GM12878 (cell line): ENCODE measurements at places on chromosomes 6 and 20. TPM values are rescaled to one million over a fixed set of nuclear protein-coding genes. Genes with fewer than 3 reads are reported as not detected.
A peak's percentile ranks its signal among the peaks of the same experiment; 100 is the strongest.

CRISP2 gene
- not detected in 2 replicates for total RNA-seq

POPDC3 gene
- total RNA-seq, result not detected in 2 replicates

CST5 gene
- total RNA-seq, result not detected in 2 replicates

LY6G6C gene
- not detected in 2 replicates for total RNA-seq

TOMM6 gene
- total RNA-seq, result 262 and 265 TPM in 2 replicates

GRCh38 chr6:157368359-157369049, 12.5 kb upstream of the ZDHHC14 start:
- DNase-seq, result no peak
- no peaks in the 10 kb centered on the region for H3K36me3 ChIP-seq
- peaks cover 15% of the 10 kb centered on the region for H3K4me1 ChIP-seq
- no peak overlapping the region for H3K4me3 ChIP-seq
- peaks cover 12% of the 10 kb centered on the region for H3K27me3 ChIP-seq

DNA sequence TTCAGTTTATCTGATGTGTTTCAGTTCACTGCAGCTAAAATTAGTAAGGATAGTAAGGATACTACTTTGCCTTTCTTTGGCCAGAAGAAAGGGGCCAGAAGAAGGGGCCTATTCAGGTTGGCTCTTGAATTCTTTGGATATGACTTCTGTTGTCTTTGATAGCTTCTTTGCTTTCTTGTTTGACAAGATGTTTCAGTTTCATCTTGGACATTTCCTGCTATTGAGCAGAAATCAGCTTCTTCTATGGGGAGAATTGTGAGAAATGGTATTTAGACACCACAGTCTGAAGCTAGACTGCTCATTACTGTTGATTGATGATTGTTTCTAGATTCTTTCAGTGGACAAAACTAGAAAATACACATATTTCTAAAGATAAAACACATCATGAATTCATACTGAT, 23.2 kb downstream of the L3MBTL3 start:
- H3K27me3 ChIP-seq, result no peaks in the 10 kb centered on the region
- H3K27ac ChIP-seq, result peak overlapping the region; percentile 31; the same call in 1 of the 2 replicates
- H3K4me3 ChIP-seq, result no peak overlapping the region

GRCh38 chr6:36235862-36236261, 34.0 kb upstream of the PNPLA1 start:
- H3K27me3 ChIP-seq, result no peaks in the 10 kb centered on the region
- DNase-seq, result no peak
- H3K4me1 ChIP-seq, result no peaks in the 10 kb centered on the region

GRCh38 chr20:21821358-21821757, 115.9 kb downstream of the PAX1 start:
- H3K27ac ChIP-seq, result no peak overlapping the region
- H3K27me3 ChIP-seq, result no peaks in the 10 kb centered on the region
- no peak for DNase-seq
- H3K4me3 ChIP-seq, result no peak overlapping the region
- no peaks in the 10 kb centered on the region for H3K4me1 ChIP-seq

GRCh38 chr20:20702330-20703245, 9.9 kb downstream of the RALGAPA2 start:
- DNase-seq, result no peak
- H3K4me1 ChIP-seq, result peaks cover 10% of the 10 kb centered on the region; the same call in 1 of the 2 replicates
- H3K27me3 ChIP-seq, result no peaks in the 10 kb centered on the region
- H3K36me3 ChIP-seq, result no peaks in the 10 kb centered on the region

GRCh38 chr6:158011478-158011920, 29.8 kb downstream of the SYNJ2 start:
- DNase-seq, result no peak
- H3K27ac ChIP-seq, result peak overlapping the region; percentile 56
- H3K4me3 ChIP-seq, result no peak overlapping the region
- H3K27me3 ChIP-seq, result no peaks in the 10 kb centered on the region
- H3K36me3 ChIP-seq, result no peaks in the 10 kb centered on the region

- no peak overlapping the region for H3K27ac ChIP-seq
- H3K36me3 ChIP-seq, result no peaks in the 10 kb centered on the region
- no peak for DNase-seq
- peaks cover 4% of the 10 kb centered on the region; the same call in 1 of the 2 replicates for H3K27me3 ChIP-seq
- no peak overlapping the region for H3K4me3 ChIP-seq
Observed at GRCh38 chr20:1186367-1186991, 1.7 kb upstream of the TMEM74B start.

- H3K36me3 ChIP-seq, result no peaks in the 10 kb centered on the region
- H3K27ac ChIP-seq, result no peak overlapping the region
- no peaks in the 10 kb centered on the region for H3K4me1 ChIP-seq
- no peak overlapping the region for H3K4me3 ChIP-seq
- no peaks in the 10 kb centered on the region for H3K27me3 ChIP-seq
Observed at GRCh38 chr6:40982917-40983316, 56.1 kb downstream of the UNC5CL start.

DNA sequence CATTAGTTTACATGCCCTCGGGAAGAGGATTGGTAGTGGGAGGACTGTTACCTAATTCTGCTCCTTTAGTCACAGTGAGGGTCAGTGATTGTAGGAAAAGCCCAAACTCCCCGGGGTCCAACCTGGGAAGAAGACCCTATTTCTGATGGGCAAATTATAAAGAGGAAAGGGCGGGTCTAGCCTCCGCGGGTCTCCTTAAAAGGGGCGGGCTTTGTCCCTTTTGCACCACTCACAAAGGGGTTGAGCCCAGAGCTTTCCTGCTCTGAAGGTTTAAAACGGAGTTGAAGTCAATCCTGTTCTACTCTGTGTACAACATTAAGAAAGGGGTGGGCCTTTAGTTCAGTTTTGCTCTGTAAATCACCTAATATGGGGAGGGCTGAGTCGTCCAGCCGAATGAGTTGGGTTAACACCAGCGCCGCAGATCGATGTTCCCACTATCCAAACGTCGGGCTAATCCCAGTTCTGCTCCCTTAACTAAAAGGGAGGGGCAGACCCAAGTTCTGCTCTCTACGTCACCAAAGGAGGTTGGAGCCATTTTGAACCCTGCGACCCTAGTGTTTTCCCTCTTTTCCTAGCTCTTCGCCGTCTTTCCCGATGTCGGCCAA, 920 bp upstream of the RNF5 start:
- peak overlapping the region; percentile 79 for H3K27ac ChIP-seq
- no peak for DNase-seq
- no peaks in the 10 kb centered on the region for H3K27me3 ChIP-seq
- no peaks in the 10 kb centered on the region; the same call in 1 of the 2 replicates for H3K36me3 ChIP-seq
- peaks cover 10% of the 10 kb centered on the region for H3K4me1 ChIP-seq

DNA sequence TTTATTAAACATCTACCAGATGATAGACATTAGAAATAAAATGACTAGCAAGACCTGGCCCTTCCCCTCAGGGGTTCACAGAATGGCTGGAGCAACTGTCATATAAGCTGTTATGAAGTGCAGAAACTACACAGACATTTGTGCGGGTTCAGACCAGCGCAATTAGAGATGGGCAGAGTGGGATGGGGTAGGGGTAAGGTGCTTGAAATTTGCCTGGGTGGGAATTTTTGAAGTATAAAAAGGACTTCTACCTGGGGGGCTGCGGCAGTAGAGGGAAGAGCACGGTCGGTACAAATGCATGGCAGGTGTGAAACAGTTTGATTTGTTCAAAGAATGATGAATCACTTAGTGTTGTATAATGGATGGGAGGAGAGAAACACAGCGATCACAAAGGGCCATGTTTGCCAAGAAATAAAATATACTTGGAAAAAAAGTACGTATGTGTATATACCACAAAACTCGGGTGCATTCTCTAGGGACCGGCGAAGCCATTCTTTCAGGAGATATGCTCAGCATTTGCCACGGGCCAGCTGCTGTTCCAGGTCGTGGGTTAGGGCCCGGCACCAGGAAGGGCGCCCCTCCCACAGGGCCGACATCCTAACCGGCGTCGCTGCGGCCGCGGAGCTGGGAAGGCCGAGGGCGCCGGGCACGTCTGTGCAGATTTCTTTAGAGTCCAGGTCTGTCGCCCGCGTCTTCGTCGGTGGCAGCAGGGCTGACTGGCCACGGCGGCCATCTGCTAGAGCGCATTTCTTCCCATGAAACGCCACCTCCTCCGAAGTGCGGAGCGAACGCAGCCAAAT, 809 bp upstream of the NOL7 start:
- DNase-seq, result no peak
- H3K36me3 ChIP-seq, result peaks cover 4% of the 10 kb centered on the region; the same call in 1 of the 2 replicates
- H3K4me1 ChIP-seq, result peaks cover 17% of the 10 kb centered on the region
- peak overlapping the region; percentile 94 for H3K4me3 ChIP-seq

DNA sequence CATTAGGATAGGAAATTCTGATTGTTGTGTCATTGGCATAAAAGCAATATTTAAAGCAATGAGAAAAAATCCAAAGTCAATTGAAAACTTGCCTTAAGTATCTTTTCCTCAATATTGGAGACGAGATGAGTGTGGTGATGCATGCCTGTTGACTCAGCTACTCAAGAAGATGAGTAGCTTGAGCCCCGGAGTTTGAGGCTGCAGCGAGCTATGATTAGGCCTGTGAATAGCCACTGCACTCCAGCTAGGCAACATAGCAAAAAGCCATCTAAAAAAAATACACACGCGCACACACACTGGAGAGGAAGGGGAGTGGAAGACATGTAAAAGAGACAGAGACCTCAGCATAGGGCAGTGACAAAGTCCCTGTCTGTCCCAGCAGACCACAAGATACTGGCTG, 9.7 kb upstream of the MARCKS start:
- no peak overlapping the region for H3K27ac ChIP-seq
- H3K36me3 ChIP-seq, result no peaks in the 10 kb centered on the region
- H3K4me3 ChIP-seq, result no peak overlapping the region

DNA sequence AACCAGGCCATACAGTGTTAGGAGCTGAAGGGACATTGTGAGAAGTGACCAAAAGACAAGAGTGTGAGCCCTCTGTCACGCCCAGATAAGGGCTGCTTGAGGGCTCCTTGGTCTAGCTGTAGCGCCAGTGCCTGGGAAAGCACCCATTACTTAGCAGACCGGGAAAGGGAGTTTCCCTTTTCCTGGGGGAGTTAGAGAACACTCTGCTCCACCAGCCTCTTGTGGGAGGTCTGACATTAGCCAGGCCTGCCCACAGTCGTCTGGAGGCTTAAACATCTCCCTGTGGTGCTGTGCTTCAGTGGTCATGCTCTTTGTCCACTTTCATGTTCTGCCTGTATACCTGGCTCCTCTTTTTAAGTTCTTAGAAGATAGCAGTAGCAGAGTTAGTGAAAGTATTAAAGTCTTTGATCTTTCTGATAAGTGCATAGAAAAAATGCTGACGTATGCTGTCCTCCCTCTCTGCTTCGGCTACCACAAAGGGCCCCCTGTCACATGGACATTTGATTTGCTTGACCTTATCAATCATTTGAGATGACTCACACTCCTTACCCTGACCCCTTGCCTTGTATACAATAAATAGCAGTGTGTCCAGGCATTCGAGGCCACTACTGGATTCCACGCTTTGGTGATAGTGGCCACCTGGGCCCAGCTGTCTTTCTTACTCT, 201.5 kb upstream of the ECI2 start:
- no peaks in the 10 kb centered on the region for H3K27me3 ChIP-seq
- no peak overlapping the region for H3K4me3 ChIP-seq
- H3K36me3 ChIP-seq, result no peaks in the 10 kb centered on the region
- no peak for DNase-seq

- H3K27ac ChIP-seq, result no peak overlapping the region
- no peak for DNase-seq
- no peaks in the 10 kb centered on the region for H3K27me3 ChIP-seq
- no peaks in the 10 kb centered on the region for H3K4me1 ChIP-seq
- H3K36me3 ChIP-seq, result no peaks in the 10 kb centered on the region
Observed at GRCh38 chr6:94269256-94269655, 849.9 kb upstream of the EPHA7 start.

DNA sequence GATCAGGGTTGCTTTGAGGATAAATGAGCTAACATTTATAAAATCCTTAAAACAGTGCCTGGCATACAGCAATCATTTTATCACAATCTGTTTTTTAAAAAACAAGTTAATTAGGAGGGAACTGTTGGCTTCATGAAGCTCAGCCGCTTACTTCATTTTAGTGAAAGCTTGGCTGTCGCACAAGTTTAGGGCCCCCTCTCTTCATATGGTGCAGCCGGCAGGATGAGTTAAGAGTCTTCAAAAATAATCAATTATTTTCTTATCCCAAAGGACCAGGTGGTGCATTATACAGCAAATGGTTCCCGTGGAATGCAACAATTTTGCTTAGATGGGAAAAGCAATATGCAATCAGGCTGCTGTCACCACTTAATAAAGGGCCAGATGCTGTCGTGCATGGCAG, 57.4 kb upstream of the PROKR2 start:
- H3K27ac ChIP-seq, result no peak overlapping the region
- no peaks in the 10 kb centered on the region for H3K4me1 ChIP-seq
- peaks cover 1% of the 10 kb centered on the region; the same call in 1 of the 2 replicates for H3K27me3 ChIP-seq
- H3K4me3 ChIP-seq, result no peak overlapping the region

DNA sequence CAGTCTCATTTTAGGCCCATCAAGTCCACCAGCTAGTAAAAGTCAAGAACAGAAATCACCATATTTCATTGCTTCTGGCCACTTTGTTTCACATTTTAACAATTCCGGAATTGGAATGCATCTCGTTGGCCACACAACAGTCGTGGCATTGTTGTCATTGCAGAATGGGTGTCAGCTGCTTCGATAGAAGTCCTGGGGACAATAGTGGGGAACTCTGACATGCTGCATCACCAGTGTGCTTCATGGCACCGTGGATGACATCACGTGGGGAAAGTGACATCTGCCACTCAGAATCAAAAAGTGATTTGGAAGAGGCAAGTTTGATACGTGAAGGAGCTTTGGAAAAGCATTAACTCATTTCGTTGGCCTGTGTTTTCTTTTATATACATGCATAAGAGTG, 43.8 kb upstream of the XRN2 start:
- H3K4me1 ChIP-seq, result no peaks in the 10 kb centered on the region
- no peak overlapping the region for H3K4me3 ChIP-seq
- H3K27me3 ChIP-seq, result no peaks in the 10 kb centered on the region
- no peak overlapping the region for H3K27ac ChIP-seq

DNA sequence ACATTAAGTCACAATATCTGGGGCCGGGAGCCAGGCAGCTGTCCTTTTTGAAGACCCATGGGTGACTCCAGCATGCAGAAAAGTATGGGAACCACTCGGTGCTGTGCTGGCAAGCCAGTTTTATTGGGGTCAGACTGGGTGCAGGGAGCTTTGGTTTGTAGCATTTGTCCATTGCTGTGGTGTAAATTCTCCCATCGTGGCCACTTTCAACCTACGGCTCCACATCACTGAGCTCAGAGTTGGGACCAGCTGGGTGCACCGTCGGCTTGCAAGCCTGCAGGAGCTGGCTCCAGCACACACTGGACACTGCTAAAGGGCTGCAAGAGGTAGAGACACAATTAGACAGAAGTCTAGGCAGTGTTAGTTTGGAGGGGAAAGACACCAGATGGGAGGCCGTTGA, 66.9 kb downstream of the SYNJ2 start:
- no peak overlapping the region for H3K4me3 ChIP-seq
- peaks cover 7% of the 10 kb centered on the region for H3K4me1 ChIP-seq
- no peaks in the 10 kb centered on the region for H3K27me3 ChIP-seq
- DNase-seq, result no peak
- H3K36me3 ChIP-seq, result no peaks in the 10 kb centered on the region

GRCh38 chr6:83615025-83615999, 93.6 kb downstream of the SNAP91 start:
- no peak for DNase-seq
- H3K4me1 ChIP-seq, result no peaks in the 10 kb centered on the region
- no peak overlapping the region for H3K27ac ChIP-seq
- no peak overlapping the region for H3K4me3 ChIP-seq

- H3K27me3 ChIP-seq, result peaks cover 2% of the 10 kb centered on the region
- H3K36me3 ChIP-seq, result no peaks in the 10 kb centered on the region
- H3K4me1 ChIP-seq, result no peaks in the 10 kb centered on the region
- no peak for DNase-seq
- no peak overlapping the region for H3K4me3 ChIP-seq
Observed at GRCh38 chr6:150088481-150089154, 19.7 kb upstream of the ULBP3 start.

GRCh38 chr20:34131491-34131890, 19.4 kb upstream of the EIF2S2 start:
- no peaks in the 10 kb centered on the region for H3K36me3 ChIP-seq
- no peaks in the 10 kb centered on the region for H3K27me3 ChIP-seq
- DNase-seq, result no peak
- H3K4me3 ChIP-seq, result no peak overlapping the region
- no peak overlapping the region for H3K27ac ChIP-seq
- no peaks in the 10 kb centered on the region for H3K4me1 ChIP-seq
